ENCODE measurements at places on chromosomes 5 and 9.
A peak's percentile ranks its signal among the peaks of the same experiment; 100 is the strongest.

DNA sequence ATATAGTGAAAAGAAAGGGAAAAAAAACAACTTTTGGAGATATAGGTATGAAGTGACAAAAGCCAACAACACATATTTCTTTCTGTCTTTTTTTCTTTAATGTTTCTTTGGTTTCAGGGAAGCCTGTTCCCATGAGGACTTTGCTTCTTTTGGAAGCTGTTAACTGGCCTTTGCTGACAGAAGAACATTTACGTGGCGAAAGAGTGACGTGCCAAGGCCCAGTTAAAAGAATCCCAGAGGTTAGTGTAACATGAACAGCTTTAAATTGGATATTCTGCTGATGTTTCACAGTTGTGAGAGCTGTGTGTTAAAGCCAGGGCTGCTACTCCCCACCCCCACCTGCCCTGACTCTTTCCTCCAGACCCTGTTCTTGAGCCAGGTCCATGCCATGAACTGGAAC, 275.9 kb downstream of the CRB2 start:
- no peak for DNase-seq

GRCh38 chr9:134814598-134815215, 65.9 kb upstream of the FCN2 start:
- DNase-seq, result no peak

GRCh38 chr9:135272608-135273007, 185.1 kb downstream of the OLFM1 start:
- DNase-seq, result no peak

- no peak for DNase-seq
Observed at GRCh38 chr5:105905392-105905791, 1765.3 kb downstream of the EFNA5 start.

- DNase-seq, result no peak
Observed at GRCh38 chr9:77450085-77450475, 198.0 kb downstream of the GNA14 start.

- no peak for DNase-seq
Observed at GRCh38 chr5:122933956-122934355, 88.5 kb downstream of the SNX24 start.

DNA sequence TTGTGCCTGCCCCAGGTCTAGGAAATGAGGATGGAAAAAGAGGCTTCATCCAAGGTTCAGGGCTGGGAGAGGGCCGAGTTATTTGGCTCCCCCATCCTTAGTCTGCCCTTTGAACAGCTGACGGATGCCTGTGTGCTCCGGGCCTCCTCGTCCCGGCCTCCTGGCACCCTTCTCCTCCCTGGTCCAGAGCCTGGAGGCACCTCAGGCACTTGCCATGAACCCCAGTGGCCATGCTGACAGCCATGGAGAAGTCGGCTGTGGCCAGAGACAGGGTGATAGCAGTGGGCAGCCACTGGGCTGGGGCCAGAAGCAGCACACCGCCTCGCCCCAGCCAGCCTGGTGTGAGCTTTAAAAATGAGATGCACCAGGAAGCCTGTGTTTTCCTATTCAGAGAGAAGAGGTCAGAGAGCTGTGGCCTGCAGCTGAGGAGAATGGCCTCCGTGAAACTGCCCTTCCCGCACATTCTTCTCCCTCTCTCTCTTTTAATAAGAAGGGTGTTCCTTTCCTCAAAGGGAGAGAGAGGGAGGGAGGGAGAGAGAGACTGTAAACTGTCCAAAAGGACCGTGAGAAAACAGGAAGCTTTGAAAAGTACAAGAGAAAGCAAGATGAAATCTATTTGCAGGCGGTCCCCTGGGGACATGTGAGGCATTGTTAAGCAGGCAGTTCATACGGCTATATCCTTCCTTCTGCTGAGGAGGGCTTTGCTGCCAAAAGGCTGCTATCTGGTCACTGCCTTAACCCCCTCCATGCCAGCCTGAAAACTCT, 55.3 kb downstream of the ZNF366 start:
- no peak for DNase-seq

- no peak for DNase-seq
Observed at GRCh38 chr5:4222147-4222546, 626.5 kb downstream of the IRX1 start.

DNA sequence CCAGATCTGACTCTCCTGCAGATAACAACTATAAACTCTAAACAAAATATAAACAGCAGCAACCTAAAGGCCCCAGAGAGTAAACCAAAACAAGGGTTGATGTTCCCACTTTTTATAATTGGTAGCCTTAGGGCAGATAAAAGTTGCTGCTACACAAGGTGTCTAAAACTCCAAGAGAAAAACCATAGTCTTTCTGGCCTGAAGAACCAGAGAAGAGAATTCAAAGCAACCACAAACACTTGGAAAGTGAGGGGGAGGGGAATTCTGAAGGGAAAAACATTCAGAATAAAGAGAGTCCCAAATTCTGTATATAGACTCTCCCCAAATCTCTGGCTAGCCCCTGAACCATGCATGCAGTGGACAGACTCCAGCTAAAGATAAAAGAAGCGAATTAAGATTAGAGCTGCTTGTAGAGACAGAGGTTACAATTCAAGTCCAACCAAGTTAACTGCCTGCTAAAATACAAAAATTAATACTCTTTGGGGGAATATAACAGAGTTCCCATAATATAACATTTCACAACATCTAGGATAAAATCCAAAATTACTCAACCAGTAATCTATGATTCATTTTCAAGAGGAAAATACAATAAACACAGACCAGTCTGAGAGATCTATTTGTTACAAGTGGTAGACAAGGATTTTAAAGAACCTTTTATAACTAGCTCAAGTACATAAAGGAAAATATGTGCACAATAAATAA, 37.5 kb upstream of the RGMB start:
- DNase-seq, result no peak

DNA sequence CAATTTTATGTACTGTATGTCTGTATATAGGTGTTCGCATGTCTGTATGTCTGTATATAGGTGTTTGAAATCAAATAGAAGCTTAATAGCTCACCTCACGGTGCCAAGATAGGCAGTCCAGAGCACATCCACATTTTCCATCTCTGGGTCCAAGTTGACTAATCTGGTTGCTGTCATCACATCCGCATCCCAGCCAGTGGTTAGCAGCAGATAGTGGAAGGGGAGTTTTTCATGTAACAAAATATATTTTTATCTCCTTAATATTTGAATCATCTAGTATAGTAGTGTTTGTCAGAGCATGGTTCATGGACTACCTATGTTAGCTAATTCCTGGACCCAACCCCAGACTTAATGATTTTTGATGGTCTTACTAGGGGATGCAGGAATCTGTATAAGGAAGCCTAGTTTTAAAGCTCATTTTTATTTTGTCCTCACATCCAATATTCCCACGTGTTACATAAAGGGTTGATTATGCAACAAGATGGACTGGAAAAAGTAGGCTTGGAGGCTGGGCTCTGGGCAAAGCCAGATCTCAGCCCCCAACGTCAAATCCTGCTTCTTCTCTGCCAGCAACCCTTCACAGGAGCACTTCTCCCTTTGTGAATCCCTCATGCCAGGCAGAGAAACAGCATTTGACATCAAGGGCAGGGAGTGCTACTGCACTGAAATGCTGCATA, 219.7 kb downstream of the ZSWIM6 start:
- DNase-seq, result no peak

- DNase-seq, result no peak
Observed at GRCh38 chr9:138049085-138049778, 171.7 kb downstream of the CACNA1B start.

DNA sequence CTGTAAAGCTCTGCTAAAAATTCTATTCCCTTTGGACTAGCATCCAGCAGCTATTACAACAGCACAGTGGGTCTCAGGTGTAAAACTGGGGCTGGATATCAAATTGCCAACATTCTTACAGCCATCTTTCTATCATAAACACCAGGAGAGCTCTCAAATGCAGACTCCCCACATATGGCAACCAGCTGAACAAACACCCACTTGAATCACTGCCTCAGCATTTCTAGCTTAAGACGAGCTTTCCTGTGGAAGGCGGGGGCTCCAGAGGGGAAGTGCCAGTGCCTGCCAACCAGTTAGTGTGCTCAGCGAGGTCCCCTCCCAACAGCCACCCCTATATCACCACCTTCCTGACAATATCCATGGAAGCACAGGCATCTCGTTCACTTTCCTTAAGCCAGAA, 62.2 kb downstream of the IPPK start:
- DNase-seq, result peak; percentile 96

- DNase-seq, result no peak
Observed at GRCh38 chr5:4188704-4189103, 593.1 kb downstream of the IRX1 start.

- no peak for DNase-seq
Observed at GRCh38 chr5:1936413-1936812, 53.7 kb upstream of the IRX4 start.

DNA sequence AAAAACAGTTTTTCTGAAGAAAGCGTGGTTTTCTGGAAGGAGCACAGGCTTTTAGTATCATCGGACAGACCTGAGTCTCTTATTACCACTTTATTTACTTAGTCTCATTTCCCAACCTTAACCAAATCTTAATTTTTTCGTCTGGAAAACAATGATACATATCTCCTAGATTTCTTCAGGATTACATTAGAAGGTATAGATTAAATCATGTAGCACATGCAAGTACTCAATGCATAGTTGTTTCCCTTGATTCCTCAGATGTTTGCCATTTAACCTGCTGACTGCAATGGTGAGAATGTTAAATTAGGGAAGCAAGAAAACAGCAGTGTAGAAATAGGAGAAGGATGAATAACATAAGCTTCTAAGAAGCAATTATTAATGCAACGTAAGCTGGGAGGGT, 289.4 kb downstream of the PDE4D start:
- DNase-seq, result no peak

GRCh38 chr9:99807276-99807852, 14.3 kb upstream of the NR4A3 start:
- peak; percentile 43 for DNase-seq

DNA sequence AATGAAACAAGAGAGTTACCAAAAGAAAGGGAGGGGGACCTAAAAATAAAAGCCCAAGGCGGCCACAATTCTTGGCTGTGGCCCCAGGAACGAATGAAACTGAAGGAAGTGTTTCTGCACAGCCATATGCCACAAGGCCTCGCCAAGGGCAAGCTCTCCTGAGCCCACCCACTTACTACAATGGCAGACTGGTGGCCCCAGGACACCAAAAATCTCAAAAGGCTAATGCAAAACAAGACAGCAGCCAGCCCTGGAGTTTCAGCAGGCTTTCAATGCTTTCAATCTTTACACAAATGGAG, 4.0 kb downstream of the CAMSAP1 start:
- DNase-seq, result no peak
